Sciatic nerve (tissue), 2 donors: ENCODE measurements at places on chromosomes 1 and 21. TPM values are rescaled to one million over a fixed set of nuclear protein-coding genes. Genes with fewer than 3 reads are reported as not detected.

GRCh38 chr1:231357187-231357772, 19.2 kb downstream of the SPRTN start:
- DNase-seq: no peak

- no peak for DNase-seq
Measured at GRCh38 chr1:64031236-64031635, 172.2 kb upstream of the UBE2U start.

DNA sequence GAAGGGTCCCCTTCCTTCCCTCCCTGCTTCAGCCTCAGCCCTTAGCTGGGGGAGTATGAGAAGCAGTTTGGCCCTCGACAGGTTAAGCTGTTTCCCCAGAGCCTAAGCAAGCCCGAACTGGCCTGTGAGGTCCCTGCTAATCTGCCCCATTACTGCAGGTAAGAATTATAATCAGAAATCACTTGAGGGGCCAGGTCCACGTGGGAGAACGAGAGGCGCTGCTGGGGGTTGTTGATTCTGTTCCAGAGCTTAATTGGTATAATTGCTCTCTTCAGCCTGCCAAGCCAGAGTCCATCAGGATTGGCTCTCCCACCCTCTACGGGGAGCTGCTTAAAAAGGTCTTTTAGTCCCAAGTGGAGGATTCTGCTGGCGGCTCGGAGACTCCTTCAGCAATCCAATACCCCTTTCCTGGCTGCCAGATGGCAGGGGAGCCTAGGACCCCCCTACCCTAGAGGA, 70.8 kb downstream of the UBE2T start:
- DNase-seq: no peak

GRCh38 chr1:100458661-100459357, 79.1 kb upstream of the GPR88 start:
- DNase-seq: no peak

GRCh38 chr1:99749504-99750347, 16.7 kb downstream of the FRRS1 start:
- no peak for DNase-seq

- DNase-seq: no peak
Measured at GRCh38 chr21:36716836-36717235, 17.9 kb downstream of the SIM2 start.

DNA sequence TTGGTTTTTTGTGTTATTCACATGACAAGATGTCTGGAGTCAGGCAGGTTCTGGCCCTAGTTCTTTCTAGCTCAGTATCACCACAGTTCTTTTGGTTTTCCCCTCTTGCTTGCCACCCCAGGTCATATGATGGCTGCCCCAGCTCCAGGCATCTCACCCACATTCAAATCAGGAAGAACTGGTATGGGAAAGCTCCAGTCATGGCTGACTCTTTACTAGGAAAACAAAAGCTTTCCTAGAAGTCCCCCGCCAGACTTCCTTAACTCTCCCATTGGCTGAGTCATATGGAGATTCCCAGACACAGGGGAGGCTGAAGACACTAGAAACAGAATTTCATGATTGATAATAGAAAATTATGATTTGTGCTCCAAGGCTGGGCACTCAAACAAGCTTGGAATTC, 22.1 kb upstream of the EYA3 start:
- DNase-seq: no peak

DNA sequence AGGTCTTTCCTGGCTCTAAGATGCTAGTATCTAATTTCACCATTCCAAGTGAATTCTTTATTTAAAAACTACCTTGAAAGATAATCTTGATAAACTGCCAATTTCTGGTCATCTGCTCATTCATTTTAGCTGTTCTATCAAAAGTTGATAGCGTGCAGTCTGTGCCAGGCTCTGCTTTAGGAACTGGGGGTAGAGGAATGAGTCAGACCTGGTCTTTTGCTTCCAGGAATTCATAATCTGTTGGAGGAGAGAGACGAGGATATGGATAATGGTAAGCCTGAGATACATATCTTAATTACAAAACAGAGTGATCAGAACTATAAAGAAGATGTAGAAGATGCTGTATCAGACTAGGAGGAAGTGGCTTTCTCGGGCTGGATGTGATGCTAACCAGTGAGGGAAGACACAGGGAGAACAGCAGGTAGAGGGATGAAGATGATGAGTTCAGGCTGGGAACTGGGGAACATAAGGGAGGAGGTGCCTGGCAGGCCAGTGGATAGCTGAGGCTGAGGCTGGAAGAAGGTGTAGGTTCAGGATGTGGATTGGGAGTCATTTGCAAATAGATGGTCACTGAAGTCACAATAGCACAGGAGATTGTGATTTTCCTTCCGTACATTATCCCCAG, 12.3 kb upstream of the PHC2 start:
- no peak for DNase-seq

DNA sequence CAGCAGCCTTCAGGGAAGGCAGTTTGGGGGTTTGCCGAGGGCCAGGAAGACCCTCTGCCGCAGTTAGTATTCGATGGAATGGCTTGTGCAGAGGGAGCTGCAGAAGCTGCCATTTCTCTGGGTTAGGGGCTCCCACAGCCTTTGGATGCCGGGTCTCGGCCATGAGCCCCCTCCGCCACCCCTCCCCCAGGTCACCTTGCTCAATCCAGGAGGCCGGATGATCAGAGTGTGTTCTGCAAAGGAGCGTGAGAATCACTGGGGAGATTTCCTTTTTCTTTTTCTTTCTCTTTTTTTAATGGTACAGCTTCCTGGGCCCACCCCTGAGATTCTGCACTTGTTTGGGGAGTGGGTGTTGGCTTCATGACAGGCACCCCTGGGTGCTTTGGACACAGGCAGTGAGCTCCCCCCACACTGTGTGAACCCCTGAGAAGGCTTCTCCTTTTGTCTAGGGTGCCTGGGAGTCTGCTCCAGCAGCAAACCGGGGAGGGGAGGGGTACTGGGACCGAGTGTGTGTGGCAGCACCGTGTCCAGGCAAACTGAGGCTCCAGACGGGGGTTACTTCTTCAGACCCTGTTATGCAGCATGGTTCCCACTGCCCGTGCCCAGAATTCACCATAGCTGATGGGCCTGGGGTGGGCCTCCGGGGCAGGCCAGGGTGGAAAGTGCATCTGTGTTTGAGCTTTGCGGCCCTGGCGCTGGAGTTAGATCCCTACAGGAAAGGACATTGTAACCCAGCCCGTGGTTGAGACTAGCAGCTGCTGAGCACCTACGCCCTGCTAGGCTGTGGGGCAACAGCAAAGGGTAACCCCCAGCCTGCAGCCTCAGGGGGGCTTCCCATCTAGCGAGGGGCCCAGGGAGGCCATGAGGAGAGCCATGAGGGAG, 18.5 kb downstream of the TNFRSF1B start:
- no peak for DNase-seq

GRCh38 chr21:25507522-25507921, 99.8 kb downstream of the MRPL39 start:
- no peak for DNase-seq

- no peak for DNase-seq
Measured at GRCh38 chr21:40842197-40842552, 4.8 kb downstream of the DSCAM start.

The CLIC6 gene
- total RNA-seq: 4.7 TPM
